ENCODE measurements at places on chromosomes 4 and X. TPM values are rescaled to one million over a fixed set of nuclear protein-coding genes. Genes with fewer than 3 reads are reported as not detected.

The GBA3 gene
- polyA plus RNA-seq, result not detected

The UBL4A gene
- 21.3 TPM for polyA plus RNA-seq

The GABRB1 gene
- polyA plus RNA-seq, result not detected

The TGIF2LX gene
- polyA plus RNA-seq, result not detected

The PJA1 gene
- 12.1 TPM for polyA plus RNA-seq

The ZNF157 gene
- 0.10 TPM for polyA plus RNA-seq

The IL1RAPL1 gene
- not detected for polyA plus RNA-seq

The TLR10 gene
- 0.14 TPM for polyA plus RNA-seq

The ENOPH1 gene
- polyA plus RNA-seq, result 45.3 TPM

The NXF2 gene
- polyA plus RNA-seq, result 0.37 TPM

The SSX4B gene
- polyA plus RNA-seq, result not detected

The FAM156B gene
- polyA plus RNA-seq, result 34.2 TPM

The LGI2 gene
- polyA plus RNA-seq, result 0.64 TPM

The DNAAF6 gene
- 1.7 TPM for polyA plus RNA-seq

The CAPN6 gene
- polyA plus RNA-seq, result 0.06 TPM

The CXCL1 gene
- polyA plus RNA-seq, result 445 TPM

The RS1 gene
- 2.7 TPM for polyA plus RNA-seq

The FREM3 gene
- not detected for polyA plus RNA-seq

The MAGT1 gene
- polyA plus RNA-seq, result 15.3 TPM

The SSX2B gene
- polyA plus RNA-seq, result not detected

The LIMCH1 gene
- polyA plus RNA-seq, result 52.3 TPM

The MAGEB5 gene
- not detected for polyA plus RNA-seq

The PDCL2 gene
- polyA plus RNA-seq, result not detected

The MAGEA11 gene
- polyA plus RNA-seq, result not detected

The GRIA2 gene
- polyA plus RNA-seq, result 0.02 TPM

The ADD1 gene
- 237 TPM for polyA plus RNA-seq

The TMPRSS11D gene
- polyA plus RNA-seq, result 0.09 TPM

The NRK gene
- 0.12 TPM for polyA plus RNA-seq

The WNK3 gene
- polyA plus RNA-seq, result 0.16 TPM

The NUP54 gene
- polyA plus RNA-seq, result 30.2 TPM

The GLRA2 gene
- not detected for polyA plus RNA-seq

The GAGE1 gene
- not detected for polyA plus RNA-seq

The TBX22 gene
- polyA plus RNA-seq, result not detected

The SEPSECS gene
- polyA plus RNA-seq, result 2.8 TPM

The SERPINA7 gene
- not detected for polyA plus RNA-seq

The TKTL2 gene
- not detected for polyA plus RNA-seq

The GCNA gene
- polyA plus RNA-seq, result 0.92 TPM
